ENCODE measurements at places on chromosomes 16 and 17.

DNA sequence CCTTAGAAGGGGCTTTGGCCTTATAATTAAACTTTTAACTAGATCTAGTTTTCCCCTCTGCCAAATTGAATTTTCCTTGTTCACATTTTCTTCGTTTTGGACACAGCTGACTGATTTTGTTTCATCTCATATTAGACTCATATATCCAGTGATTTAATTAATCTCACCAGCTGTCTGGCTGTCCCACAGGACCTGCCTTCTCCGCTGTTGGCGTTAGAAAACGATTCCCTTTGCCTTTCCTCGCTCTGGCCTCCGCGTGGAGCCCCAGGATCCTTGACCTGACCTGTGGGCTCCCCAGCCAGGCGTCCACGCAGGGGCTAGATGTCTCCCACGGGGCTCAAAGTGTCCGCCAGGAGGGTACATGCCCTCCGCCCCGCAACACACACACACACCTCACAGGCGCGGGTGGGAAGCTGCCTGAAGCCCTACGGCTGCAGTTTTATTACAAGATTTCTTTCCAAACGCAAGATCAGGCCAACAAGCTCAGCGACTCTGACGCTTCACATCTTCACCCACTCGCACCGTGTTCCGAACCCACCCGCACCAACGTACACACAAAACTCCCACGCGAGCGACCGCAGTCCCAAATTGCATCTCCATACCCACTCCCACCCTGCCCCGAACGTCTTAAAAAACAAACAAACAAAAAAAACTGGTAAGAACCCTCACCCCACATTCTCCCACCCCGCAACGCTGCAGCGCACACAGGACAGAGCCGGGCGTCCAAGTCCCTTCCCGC lies 1.1 kb downstream of the RPRML start:
- DNase-seq = no peak

- no peak for DNase-seq
Measured at GRCh38 chr17:27559506-27560481, 71.2 kb upstream of the LGALS9 start.

GRCh38 chr16:63650550-63650949 lies 1471.3 kb downstream of the CDH11 start:
- DNase-seq = no peak

- DNase-seq = no peak
Measured at GRCh38 chr17:77218902-77219301, 78.1 kb downstream of the SEC14L1 start.

GRCh38 chr16:77444147-77444460 lies 9.3 kb upstream of the ADAMTS18 start:
- peak; percentile 53 for DNase-seq

DNA sequence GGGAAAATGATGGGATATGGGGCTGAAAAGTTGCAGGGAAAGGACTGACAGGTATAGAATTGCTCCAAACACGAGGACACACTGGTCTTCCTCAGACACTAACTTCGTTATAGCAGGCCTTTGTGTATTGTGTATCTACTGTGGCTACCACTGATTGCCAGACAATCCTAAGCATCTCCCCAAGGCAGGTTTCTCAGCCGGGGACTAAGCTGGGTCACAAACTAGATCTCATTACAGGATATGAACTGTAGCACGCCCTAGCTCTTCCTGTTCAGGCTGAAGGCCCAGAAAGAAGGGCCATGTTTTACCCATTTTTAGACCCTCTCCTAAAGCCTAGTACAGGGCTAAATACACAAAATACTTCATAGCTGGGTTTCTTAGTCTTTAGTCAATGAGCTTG lies 5.1 kb upstream of the RANGRF start:
- no peak for DNase-seq

DNA sequence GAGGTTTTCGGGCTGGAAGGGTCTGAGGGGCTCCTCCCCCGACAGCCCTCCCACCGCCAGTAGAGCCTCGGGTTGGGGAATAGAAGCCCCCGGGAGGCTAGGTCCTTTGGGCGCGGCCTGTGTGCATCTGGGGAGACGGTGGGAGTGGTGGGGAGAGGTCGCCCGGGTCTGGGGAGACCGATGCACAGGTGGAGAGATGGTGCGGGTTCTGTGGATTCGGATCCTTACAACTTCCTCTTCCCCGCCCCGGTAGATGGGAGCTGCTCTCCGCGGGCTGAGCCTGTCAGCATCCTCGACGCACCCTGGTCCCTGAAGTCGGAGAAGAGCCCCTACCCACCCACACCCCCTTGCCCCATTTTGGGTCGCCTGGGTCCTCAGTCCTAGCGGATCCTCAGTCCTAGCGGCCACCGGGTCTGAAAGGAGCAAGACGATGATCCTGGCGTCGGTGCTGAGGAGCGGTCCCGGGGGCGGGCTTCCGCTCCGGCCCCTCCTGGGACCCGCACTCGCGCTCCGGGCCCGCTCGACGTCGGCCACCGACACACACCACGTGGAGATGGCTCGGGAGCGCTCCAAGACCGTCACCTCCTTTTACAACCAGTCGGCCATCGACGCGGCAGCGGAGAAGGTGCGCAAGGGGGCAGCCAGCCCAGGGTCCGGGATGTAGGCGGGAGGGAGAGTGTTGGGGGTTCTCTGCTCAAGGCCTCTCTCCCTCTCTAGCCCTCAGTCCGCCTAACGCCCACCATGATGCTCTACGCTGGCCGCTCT lies 790 bp downstream of the BCKDK start:
- no peak for DNase-seq

GRCh38 chr16:75087375-75087979 lies 29.1 kb downstream of the LDHD start:
- DNase-seq = peak; percentile 18

DNA sequence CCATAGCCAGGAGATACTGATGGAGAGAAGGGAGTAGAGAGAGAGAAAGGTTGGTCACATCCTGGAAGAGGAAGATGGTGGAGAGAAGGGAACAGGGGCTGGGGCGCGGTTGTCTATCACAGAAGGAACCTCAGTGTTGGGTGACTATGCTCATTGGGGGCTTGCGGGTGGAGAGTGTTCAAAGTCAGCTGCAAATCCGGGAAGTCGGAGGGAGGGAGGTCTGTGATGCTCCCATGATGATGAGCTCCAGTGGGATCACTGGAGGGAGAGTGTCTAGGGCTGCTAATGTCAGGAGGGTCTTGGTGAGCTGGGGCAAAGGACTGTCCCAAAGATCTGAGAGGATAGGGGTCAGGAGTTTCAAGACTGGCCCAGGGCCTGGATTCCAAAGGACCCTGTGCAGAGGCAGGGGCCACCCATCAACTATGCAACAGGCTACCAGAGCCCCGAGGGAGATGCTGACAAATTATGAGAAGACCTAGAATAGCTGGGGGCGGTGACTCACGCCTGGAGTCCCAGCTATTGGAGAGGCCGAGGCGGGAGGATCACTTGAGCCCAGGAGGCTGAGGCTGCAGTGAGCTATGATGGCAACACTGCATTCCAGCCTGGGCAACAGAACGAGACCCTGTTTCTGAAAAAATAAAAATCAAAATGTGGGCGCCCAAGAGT lies 2.6 kb downstream of the SPDYE4 start:
- DNase-seq = no peak

GRCh38 chr16:52567193-52567592 lies 20.2 kb upstream of the TOX3 start:
- no peak for DNase-seq

DNA sequence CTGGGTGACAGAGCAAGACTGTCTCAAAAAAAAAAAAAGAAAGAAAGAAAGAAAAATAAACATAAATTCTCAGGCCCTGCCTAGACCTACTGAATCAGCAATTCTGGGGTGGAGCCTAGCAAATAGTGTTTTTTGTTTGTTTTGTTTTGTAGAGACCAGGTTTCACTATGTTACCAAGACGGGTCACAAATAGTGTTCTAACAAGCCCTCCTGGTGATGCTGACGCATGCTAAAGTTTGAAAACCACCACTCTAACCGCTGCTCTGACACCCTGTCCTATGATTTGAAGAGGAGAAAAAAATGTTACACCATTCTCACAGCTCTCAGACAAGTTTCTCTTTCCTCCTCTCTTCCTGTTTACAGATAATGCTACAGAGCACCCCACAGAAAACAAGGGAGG lies 1.5 kb downstream of the MRPL10 start:
- no peak for DNase-seq

DNA sequence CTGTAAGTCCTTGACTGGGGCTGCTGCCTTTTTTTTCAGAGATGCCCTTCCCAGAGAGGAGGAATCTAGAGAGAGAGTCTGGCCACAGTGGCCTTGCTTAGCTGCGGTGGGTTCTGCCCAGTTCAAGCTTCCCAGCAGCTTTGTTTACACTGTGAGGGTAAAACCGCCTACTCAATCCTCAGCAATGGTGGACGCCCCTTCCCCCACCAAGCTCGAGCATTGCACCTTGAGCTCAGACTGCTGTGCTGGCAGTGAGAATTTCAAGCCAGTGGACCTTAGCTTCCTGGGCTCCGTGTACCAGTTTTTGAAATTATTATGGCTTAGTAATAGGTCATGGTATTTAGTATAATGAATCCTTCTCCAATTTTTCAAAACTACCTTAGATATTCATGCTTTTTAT lies 395.4 kb downstream of the NPIPA7 start:
- no peak for DNase-seq

DNA sequence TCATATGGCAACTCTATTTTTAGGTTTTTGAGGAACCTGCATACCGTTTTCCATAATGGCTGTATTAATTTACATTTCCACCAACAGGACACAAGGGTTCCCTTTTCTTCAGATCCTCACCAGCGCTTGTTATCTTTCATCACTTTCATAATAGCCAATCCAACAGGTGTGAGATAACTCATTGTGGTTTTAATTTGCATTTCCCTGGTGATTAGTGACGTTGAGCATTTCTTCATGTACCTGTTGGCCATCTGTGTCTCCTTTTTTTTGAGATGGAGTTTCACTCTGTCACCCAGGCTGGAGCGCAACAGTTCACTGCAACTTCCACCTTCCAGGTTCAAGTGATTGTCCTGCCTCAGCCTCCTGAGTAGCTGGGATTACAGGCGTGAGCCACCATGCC lies 36.2 kb upstream of the ABCC3 start:
- no peak for DNase-seq

DNA sequence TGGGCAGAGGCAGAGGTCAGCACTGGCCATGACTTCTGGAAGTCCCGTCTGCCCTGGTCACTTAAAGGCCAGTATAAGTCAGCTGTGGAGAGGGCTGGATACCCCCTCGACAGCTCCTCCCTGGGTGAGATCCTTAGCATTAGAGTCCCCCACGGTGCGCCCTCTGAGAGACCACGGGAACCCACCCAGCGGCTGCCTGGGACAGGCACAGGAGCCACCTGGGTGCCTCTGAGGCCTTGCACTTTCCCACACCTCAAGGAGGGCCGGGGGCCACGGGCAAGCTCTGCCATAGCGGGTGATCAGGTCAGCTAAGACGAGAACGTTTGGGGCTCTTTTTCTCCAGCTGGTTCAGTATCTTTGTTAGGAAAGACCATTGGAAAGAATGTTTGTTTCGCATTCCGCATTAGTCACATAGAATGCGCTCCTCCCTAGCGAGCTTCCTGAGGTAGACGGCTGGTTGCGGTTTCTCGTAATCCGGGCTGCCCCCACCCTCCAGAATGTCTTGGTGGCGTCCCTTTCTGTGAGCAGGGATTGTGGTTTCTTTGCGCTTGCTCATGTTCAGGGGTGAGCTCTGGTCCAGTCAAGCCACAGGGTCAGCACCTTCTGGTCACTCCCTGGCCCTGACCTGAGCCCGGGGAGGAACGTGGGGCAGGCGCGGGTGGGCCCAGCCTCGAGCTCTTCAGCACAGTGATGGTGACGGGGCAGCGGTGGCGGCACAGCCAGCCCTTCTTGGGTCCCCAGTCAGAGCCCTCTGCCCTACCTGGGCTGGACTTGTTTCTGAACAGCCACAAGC lies 25.2 kb downstream of the NME3 start:
- no peak for DNase-seq

GRCh38 chr17:39753514-39754160 lies 15.9 kb downstream of the GRB7 start:
- no peak for DNase-seq

GRCh38 chr17:7094652-7095019 lies 14.6 kb upstream of the CLEC10A start:
- no peak for DNase-seq

DNA sequence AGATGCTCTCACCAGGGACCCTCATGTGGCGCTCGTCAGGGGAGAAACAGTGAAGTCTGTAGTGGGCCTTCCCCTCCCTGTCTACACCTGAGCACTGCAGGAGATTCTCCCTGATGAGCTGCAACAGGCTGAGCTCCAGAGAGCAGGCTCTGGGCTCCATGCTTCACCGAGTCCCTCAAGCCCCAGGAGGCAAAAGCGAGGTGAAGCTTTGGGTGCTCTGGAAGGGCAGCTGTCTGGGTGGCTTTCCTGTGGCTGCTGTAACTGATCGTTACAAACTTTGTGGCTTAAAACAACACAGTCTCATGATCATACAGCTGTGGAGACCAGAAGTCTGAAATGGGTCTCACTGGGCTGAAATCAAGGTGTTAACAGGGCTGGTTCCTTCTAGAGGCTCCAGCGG lies 12.1 kb upstream of the CD300LD start:
- no peak for DNase-seq

DNA sequence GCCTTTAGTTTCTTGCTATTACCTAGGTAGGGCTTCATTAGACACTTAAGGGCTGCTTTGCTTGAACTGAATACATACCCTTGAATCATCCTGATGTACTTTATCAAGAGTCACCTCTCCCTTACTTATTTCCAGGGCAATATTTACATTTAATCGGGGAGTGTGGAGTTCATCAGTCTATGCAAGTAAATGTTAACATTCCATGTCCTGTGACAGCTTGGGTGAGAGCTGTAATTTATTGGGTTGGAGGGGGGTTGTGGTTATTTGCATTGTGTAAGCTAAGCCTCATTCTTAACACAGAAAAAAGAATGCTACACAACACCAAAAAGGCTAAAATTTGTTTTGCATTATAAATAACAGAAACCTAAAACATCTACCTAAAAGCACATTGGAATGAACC lies 16.7 kb downstream of the KCNJ16 start:
- no peak for DNase-seq

GRCh38 chr17:75403131-75403530 lies 2.3 kb downstream of the GRB2 start:
- DNase-seq = no peak

DNA sequence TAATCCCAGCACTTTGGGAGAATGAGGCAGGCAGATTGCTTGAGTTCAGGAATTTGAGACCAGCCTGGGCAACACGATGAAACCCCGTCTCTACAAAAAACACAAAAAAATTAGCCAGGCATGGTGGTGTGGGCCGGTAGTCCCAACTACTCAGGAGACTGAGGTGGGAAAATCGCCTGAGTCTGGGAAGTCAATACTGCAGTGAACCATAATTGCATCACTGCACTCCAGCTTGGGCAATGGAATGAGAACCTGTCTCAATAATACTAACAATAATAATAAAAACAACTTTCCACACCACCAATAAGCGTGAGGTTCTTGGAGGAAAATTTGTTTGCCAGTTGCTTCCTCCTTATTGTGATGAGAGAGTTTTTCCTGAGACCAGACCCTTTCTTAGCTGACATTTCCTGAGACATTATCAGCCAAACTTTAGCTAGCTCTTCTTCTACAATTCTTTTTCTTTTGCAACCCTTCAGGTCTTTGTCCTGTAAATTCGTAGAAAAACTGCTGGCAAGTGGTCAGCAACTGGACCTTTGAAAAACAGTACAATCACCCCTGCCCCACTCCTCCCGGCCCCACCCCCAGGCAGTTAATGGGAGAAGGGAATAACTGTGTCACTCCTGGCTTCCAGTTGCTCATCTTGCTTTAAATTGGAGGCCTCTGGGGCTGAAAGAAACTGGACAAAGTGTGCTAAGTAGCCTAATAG lies 3.5 kb upstream of the EZH1 start:
- no peak for DNase-seq
